ENCODE measurements at places on chromosomes 5 and 9.

GRCh38 chr5:102749416-102750030 is 5.6 kb upstream of the PAM start:
- peak; percentile 74 for DNase-seq

DNA sequence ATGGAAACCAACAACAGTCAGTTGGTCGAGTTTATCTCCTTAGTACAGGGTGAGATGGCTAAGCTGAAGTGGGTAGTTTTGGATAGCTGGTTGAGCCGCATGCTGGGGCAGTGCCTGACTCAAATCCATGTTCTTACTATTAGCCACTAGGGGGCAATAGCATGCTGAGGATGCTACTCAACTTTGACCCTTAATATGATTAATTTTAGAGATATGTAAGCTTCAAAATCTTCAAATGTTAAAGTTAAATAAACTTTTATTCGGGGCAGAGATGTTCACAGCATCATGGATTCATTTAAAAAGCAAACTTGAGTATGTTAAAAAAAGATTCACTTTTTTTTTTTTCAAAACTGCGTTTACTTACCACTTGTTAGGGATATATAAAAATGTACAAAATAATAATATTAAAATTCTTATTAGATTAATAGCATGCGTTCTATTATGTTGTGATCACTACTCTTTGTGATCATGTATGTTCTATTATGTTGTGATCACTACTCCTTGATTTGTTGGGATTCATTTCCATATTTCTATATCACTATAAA is 57.0 kb downstream of the C9orf153 start:
- no peak for DNase-seq

DNA sequence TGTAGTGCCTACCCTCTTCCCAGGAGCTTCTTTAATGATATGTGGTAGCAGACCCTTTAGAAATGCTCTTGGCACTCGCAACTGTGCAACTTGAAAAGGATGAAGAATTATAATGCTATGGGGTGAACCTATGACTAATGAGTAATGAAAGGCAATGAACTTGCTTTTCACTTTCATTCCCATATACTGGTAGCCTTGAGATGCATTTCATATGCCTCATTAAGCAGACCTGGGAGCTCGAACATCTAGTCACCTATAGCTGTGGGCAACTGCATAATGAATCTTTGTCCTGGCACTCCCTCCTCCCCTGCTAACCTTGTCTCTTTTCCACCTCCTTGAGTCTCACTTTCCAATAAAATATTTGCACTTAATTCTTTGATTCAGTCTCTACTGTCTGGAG is 605.9 kb upstream of the DAB2 start:
- DNase-seq, result no peak

DNA sequence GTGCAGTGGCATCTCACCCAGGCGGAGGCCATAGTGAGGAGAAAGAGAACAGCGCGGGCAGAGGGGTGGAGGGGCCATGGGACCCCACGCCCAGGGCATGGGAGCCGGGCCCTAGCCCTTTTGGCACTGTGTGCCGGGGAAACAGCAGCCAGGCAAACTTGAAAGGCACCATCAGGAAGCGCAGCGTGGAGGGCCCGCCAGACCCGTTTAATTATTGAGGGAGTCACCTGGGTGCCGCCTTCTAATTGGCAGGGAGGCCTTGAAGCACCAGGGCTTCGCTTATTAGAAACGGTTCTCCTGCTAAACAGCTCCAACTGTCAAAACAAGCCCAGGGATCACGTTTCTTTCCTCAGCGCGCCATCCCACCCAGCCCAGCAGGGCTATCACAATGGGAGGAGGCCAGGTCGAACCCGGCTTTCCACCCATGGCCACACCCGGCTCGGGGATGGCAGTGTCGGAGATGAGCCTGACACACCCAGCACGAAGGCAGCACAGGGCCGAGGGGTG is 104.6 kb upstream of the SARDH start:
- no peak for DNase-seq

DNA sequence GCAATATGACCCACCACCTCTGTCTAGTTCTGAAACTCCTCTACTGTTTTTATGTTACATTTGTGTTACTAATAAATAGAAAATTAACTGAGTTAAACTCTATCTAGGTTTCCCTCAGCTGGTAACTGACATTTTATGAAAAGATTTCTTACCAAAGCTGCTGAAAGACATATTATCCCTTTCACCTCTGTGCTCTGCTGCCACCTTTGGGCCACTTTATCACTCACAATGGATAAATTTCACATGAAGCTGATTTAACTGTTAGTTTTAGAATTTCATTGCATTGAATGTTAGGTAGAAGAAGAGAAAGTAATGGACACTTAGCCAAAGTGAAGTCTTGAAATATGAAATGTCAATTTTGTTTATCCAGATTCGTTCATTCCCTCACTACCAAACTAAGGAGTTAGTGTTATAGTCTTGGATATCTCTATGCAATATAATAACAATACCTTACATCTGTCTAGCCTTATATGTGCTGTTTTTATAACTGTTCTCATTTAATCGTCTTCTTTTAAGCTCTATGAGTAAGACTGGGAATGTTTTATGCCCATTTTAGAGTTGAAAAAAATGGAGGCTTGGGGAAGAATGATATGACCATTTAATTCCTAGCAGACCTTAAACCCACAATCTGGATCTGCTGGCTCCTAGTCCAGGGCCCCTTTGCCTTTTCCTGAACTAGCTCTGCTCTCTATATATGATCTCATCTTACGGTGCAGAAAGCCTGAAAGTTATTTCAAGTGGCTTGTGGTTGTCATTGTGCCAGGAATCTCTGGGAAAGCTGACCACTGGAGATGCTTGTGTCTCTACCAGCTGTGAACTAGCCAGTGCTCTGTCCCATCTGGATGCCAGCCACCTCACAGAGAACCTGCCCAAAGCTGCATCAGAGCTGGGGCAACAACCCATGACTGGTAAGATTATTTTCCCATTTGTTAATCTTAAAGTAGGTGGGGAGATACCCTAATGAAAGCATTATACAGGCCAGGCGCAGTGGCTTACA is 97.1 kb downstream of the GOLPH3 start:
- no peak for DNase-seq

DNA sequence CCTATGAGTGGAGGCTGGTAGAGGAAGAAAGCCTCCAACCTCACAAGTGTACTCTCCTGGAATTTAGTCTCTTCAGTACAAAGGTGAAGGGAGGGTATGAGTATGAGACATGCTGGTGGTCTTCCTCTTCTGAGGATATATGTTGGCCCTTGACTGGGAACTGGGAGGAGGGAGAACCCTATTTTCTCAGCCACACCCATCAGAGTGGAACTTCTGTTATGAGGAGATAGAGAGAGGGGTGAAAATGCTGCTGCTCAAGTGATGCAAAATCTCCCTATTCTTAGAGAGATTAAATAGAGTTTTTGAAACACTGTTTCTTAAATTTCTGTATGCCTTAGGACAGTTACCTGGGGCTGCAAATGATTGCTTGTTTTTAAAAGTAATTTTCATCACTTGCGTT is 203.4 kb upstream of the PRR16 start:
- DNase-seq, result no peak

DNA sequence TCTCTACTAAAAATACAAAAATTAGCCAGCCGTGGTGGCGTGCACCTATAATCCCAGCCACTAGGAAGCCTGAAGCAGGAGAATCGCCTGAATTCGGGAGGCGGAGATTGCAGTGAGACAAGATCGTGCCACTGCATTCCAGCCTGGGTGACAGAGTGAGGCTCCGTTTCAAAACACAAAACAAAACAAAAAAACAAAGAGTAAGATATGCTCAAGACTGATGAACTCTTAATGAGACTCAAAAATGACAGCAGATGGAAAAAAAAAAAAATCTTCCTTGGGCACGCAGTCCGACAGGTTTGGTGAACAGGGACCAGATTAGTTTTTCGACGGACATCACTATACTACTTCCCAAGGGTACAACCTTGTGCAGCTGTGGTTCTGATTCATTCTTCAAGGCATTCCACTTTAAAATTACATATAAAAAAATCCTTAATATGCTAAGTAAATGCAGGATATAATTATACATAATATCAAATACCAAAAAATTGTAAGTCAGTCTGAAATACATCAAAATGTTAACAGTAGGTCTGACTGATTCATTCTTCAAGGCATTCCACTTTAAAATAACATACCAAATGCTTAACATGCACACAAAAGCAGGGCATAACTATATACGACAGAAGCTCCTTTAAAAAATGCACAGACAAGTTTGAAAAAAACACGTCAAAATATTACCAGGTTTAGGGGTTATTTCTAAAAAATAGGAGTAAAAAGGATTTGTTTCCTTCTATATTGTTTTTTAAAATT is 12.3 kb downstream of the PSIP1 start:
- no peak for DNase-seq

DNA sequence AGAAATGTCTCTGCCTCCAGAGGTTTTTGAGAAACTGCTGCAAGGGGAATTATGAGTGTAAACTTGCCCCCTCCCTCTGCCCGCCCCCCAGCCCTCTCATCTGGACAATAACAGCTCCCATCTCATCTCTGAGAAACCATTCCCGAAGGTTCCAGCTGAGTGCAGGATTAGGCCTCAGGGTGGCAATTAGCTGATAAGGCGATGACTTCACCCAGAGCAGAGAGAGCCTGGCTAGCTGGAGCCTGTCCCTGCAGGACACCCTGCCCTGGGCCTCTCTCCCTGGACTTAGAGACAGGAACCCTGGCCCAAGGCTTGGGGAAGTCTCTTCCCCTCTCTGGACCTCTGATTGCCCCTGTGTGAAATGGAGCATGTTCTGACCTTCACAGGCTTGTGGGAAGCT is 45.7 kb upstream of the HAND1 start:
- no peak for DNase-seq

GRCh38 chr5:69367697-69368279 is 1.5 kb downstream of the AK6 start:
- DNase-seq, result no peak

- DNase-seq, result no peak
These were observed 17.4 kb downstream of the PPP6C start for GRCh38 chr9:125172031-125172755.

DNA sequence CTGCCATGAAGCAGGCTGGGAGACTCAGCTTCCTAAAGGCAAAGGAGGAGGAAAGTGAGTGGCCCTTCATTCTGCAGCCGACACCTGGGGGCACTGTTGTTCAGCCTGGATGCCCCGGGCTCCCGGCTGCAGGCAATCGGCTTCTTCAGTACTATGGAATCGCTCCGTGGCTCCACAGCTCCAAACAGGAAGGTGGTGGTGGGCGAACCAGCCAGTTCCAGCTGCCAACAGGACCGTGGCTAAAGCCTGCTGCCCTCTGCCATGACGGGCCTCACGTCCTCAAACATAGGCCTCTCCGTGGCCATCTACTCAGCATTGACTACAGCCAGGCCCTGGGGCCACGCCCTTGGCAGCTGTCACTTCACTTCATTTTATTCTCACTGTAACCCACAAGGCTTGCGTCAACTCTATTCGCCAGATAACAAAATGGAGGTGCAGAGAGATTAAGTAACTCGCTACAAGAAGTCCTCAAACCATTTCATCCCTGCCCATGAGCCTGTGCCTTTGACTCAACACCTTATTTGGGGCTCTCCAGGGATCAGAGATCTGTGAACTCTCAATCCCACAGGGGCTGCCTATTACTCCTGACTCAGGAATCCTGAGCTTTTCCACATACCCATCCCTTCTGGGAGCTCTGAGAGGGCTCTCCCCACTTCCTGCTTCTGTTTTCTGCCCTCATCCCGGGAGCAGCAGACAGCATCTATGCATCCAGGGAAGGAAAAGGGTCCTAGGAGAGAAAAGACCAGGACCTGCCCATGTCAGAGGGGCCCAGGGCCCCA is 38.0 kb downstream of the PAX5 start:
- DNase-seq, result no peak

GRCh38 chr5:160083501-160083900 is 35.7 kb downstream of the PWWP2A start:
- DNase-seq, result no peak

- no peak for DNase-seq
These were observed 88.0 kb upstream of the FTMT start for GRCh38 chr5:121763665-121764064.

GRCh38 chr9:131799177-131799823 is 59.4 kb upstream of the RAPGEF1 start:
- no peak for DNase-seq

- DNase-seq, result no peak
These were observed 133.0 kb downstream of the SLC28A3 start for GRCh38 chr9:84207491-84207951.

GRCh38 chr5:116571568-116572349 is 2.9 kb downstream of the SEMA6A start:
- no peak for DNase-seq

- DNase-seq, result no peak
These were observed 151.7 kb upstream of the MOCS2 start for GRCh38 chr5:53261245-53261644.

DNA sequence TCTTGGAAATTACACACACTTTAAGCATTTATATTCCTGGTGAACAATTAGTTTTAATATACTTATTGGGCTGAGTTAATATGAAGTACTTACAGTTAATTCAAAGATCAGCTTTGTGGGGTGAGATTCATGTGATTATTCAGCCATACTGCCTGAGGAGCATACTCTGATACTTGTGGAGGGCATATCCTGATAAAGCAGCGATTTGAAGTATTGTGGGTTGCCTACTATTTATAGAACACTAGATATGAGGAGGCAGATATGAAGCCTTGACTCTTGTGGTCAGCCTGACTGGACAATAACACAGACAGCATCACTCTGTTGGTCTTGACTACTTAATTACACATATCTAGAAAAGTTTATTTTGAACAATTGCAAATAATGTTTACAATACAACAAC is 27.0 kb upstream of the AGGF1 start:
- no peak for DNase-seq

DNA sequence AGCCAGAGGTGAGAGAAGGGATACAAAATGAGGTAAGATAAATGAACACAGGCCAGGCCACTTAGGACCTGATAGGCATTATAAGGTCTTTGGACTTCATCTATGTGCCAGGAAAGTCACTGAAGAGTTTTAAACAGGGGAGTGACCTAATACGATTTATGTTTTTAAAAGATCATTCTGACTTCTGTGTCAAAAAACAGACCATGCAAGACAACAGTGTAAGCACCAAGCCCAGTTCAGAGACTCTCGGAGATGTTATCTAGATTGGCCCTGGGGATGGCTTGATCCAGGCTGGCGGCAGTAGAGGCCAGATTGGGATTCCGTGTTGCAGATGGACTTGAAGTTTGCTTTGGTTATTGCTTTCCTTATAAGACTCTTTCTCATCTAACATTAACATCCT is 43.0 kb upstream of the DPYSL3 start:
- DNase-seq, result no peak

GRCh38 chr5:74056789-74057164 is 430.8 kb downstream of the ARHGEF28 start:
- DNase-seq, result no peak

DNA sequence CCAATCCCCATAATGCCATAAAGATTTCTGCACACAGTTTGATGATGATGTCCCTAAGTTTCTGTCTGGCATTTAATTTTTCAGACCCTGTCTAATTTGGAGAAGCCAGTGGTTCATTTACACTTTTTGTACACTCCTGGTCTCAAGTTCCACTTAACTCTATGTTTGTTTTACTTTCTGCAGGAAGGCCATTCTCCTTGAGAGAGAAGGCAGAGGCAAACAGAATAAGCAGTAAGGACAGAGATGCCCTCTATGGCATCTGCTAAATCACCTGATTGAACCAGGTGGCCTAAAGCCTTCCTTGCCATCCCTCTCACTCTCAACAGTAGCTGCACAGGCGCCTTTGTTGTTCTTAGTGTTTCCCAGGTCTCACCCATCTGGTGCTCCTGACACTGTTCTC is 86.1 kb upstream of the LRRTM2 start:
- DNase-seq, result no peak

All from NCI-H1048 (cell line).